NCI-H1092 (cell line): ENCODE measurements at places on chromosomes 2 and 18.

GRCh38 chr2:203690117-203690431, 16.4 kb upstream of the CD28 start:
- DNase-seq = no peak

GRCh38 chr2:120825370-120826259, 89.9 kb downstream of the GLI2 start:
- no peak for DNase-seq

- peak; percentile 1 for DNase-seq
Observed at GRCh38 chr2:178280244-178280852, 86.0 kb downstream of the OSBPL6 start.

DNA sequence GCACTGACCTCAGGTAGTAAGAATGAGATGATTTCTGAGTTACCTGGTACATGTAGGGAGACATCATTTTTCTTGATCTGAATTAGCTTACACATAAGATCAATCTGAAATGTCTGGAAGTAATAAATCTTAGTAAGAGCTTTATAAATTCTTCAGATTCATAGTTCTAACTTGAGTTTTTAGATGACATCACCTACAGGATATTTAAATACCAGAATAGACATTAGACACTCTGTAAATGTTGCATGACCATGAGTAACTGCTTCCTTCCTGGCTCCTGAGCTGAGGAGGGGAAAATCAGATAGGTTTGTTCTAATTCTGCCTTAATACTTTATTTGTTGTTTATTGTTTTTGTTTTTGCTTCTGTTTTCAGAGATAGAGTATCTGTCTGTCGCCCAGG, 181.8 kb downstream of the PHLPP1 start:
- no peak for DNase-seq

- DNase-seq = no peak
Observed at GRCh38 chr2:42726680-42727079, 37.3 kb downstream of the OXER1 start.

DNA sequence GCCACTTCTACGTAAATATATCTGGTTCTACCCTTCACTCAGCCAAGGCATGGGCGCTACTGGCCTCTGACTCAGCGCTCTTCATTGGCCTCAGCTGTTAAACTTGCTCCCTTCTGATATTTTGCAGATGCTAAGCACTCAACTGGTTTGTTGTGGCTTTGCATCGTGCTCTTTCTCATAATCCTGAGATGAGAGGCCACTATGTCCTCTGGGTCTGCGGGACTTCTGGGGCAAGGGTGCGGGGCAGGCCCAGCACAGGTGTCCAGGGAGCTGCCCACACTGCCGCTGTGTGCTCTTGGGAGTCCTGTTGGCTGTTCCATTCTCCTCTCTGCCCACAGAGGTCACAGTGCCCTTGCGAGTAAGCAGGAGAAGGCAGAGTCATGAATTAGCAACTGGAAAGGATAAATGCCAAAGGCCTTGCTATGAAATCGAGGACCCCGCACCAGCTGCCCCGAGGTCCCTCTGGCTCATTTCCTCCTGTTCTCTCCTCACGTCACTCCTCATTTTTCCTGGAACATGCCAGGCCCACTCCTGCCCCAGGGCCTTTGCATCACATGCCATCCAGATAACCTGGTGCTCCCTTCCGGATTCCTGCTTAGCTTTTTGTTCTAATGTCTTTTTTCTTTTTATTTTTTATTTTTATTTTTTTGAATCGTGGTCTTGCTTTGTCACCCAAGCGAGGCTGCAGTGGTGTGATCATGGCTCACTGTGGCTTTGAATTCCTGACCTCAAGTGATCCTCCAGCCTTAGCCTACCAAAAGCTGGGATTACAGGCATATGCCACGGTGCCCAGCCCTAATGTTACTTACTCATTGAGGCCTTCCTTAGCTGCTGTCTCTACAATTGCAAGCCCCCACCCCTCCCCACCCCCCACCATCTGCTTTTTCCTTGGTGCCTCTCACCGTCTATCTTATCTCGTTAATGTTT, 34.9 kb upstream of the MAT2A start:
- no peak for DNase-seq

DNA sequence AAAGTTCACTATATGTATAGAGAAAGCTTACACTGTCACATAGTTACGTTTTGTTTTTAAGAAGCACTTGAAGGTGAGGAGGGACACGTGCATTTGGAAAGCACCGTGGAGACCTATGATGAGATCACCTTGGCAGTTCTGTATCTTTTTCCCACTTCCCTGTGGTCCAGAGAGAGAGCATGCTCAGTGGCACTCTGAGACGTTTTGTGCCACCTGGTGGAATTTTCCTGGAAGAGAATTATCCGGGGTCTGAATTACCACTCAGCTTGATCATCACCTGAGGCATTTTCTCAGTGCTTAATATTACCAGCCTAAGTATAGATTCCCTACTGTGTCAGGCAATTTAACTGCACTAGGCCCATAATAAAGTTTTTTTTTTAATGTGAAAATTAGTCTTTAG, 469.4 kb upstream of the SMIM21 start:
- peak; percentile 59 for DNase-seq

- no peak for DNase-seq
Observed at GRCh38 chr2:60512062-60512622, 41.3 kb downstream of the BCL11A start.

- no peak for DNase-seq
Observed at GRCh38 chr18:22723221-22723620, 209.9 kb upstream of the RBBP8 start.

DNA sequence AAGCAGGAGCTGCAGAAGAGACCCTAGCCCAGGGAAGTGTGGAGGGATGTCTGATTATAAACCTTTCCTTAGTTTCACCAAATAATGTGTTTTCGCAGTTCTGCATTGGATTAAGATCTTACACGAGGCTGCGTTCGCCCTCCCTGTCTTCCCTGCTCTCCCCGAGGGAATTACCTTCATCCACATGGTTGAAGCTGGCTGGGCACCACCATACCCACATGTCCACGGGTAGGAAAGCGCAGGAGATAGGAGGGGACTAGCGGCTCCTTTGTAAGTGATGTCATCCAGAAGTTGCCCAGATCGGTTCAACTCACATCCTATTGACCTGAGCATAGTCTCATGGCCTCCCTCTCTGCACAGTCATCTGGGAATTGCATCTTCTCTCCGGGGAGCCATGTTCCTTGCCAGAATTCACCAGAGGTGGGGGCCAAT, 1.1 kb downstream of the TTL start:
- DNase-seq = no peak

GRCh38 chr2:40178971-40179370, 272.9 kb downstream of the SLC8A1 start:
- no peak for DNase-seq

DNA sequence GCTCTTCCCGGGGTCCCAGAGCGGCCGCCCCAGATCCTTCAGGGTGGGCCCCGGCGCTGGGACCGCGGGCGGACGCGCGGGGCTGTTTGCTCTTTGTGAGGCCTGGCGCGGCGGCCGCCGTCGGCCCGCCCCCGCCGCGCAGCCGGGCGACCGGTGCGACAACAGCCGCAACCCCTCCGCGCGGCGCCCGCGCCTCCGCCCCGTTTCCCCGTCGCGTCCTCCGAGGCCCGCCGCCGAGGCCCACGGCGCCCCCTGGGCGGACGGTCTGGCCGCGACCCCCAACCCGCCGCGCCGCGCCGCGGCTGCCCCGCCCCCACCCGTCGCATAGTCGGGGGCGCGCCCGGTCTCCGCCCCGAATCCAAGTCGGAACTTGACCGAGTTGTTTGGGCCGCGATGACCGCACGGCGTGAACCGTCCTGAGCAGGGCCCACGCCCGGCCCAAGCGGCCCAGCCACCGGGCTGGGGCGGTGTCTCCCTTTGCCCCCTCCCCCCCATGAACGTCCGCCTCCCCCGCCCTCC, 448 bp downstream of the YPEL5 start:
- DNase-seq = no peak
